ENCODE measurements at places on chromosomes 5 and 9.

DNA sequence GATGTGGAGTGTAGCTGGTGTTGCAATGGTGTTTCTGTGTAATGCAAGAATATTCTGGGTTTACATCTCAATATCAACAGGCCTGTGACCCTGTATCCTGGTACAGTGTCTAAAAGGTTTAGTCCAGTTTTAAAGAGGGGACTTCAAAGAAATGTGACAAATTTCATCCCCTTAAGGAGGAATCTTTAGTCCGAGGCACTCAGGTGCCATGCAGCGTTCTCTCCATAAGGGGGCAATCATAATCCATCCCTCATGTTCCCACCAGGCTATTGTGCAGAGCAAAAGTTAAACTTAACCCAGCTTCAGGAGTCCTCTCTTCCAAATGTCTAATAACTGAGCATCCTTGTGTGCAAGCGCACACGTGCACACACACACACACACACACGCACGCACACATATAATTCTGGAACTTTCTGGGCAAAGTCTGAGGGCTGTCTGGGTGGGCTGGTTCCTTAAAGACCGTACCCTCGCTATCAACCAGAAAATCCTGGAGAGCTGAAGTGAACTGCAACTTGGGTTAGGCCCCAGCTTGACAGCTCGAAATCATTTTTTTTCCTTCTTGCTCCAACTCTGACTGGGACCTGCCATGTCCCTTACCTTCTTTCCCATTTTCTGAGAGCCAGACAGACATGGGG, 46.0 kb downstream of the CRB2 start:
- no peak for DNase-seq

GRCh38 chr5:67549947-67550346, 353.3 kb upstream of the CD180 start:
- no peak for DNase-seq

DNA sequence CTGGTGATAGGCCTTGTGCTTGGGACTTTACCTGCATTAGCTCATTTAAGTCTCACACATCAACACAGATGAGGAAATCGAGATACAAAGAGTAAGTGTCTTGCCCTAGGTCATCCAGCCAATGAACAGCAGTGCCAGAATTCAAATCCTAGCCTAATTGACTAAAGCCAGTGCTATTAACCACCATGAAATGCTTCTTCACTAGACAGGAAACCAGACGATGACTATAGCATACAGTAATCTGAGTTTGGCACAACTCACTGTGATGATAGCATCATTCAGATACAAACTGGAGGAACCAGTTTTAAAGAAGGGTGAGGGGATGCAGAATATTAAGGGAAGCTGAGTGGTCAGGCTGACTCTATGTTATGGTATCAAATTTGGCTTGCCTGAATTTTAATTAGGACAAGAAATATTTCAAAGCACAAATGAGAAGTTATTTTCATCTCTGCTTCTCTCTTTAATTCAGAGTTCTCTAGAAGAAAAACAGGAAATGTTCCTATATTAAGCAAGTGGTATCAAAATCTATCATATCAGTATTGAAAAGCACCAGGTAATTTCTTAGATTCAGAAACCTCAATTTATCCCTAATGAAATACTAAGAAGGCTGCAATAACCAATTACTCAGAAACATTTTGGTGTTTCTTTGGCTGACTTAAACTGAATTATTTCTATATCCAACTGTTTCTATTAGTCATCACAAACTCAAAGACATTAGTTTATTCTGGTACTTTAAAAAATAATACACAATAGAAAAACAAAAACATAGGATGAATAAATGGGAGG, 147.0 kb upstream of the RASA1 start:
- peak; percentile 23 for DNase-seq

- DNase-seq: no peak
Measured at GRCh38 chr9:98583417-98583816, 125.3 kb downstream of the GABBR2 start.

DNA sequence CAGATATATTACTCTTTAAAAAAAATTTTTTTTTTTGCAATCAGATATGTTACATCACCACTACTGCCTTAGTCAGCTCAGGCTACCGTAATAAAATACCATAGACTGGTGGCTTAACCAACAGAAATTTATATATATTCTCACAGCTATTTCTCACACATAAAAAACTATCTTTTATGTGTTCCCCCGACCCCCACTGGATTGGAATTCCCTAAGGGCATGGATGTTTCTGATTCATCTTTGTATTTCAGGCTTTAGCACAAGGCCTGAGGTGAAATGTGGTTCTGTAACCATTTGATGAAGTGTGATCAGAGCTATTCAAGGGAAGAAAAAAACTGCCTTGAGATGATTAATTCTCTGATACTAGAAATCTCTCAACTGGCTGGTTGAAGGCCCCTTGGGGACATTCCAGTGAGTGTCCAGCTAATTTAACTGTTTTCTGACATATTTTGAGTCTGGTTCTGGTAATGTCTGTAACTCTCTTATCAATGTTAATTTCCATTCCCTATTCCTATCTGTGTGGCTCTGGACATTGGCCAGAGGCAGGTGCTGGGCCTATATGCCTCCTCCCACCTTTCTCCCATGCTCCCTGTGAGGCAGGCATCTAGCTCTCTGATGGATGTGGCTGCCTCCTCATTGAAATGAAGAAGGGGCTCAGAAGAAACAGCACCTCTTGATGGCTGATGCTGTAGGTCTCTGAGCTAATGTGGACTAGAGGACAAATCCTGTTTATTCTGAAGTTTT, 2.5 kb downstream of the CD14 start:
- peak; percentile 68 for DNase-seq

- no peak for DNase-seq
Measured at GRCh38 chr5:3339092-3339797, 256.4 kb upstream of the IRX1 start.

DNA sequence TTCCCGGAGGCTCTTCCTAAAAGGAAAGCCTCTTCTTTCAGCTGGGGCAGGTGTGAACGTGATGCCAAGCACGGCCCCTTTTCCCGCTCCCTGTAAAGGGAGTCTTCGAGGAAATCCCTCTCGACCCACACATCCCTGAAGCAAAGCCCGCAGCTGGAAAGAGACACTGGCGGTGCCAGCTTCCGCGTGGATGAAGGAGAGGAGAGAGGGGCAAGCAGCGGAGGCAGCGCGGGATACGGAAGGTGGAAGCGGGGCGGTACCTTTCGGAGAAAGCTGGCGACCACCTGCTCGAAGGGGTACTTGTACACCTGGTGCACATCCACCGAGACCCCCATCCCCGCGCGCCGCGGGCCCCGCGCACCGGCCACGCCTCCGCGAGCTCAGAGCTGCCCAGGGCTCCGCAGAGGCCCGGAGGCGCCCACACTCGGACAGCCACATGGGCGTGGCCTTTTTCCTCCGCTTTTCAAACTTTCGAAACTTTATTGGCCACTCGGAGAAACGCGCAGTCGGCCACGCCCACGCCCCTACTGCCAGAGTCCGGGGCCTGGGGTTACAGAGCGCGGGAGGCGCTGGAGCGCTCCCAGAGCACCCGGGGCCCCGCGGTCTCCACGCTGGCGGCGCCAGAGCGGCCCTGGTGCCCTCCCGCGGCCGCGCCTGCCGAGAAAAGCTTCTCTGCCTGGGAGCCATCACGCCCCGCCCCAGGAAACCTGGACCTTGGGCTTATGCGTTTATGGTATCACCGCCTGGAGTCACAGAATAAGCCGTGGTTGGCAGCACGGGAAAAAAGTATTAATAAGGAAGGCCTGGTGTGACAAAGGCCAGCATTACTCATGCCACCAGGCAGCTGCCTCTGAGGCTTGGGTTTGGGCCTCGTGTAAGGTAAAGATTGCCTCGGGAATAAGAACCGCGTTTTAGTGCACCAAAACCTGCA, at the start of gene PRELID2:
TSS of gene PRELID2 (minus strand) at position 426 of the 931 bp plus-strand sequence. CDS start at position 335, 91 bp downstream.
- peak; percentile 86 for DNase-seq

DNA sequence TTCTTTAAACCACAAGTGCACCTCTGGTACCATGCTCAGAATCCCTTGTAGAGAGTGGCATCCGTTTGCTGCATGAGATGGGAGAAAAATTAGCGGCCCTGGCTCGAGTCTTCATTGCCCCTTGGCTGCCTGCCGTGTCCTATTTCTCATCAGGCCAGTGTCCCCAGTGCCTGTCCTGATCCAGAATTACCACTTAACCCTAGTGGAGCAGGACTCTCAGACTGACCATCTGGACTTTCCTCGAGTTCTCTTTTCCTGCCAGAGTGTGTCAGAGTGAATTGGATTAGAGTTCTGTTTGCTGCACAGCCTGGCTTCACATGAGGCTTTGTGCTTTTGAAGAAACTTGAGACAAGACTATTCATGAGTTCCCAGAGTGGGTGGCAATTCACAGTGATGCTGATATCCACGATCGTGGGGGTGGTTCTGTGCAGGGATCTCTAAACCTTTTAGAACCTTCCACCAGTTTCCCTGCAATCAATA, 92.6 kb downstream of the C9orf152 start:
- DNase-seq: no peak

GRCh38 chr9:17090041-17090440, 44.8 kb upstream of the CNTLN start:
- no peak for DNase-seq

DNA sequence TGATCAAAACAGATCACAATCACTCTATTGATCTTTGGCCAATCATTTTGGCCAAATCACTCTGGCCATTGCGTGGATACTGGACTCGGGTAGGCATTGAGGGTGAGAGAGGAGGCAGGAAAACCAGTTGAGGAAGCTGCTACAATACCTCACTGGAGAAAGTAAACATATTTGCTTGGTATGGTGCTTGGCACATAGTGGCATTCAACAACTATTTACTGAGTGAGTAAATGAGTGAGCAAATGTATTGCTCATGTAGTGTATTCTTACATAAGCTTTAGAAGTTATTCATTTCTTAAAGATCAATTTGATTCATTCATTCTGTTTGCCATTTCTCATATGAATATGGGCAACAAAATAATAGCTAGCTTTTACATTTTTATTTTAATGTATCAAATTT, 4.0 kb upstream of the DEPDC1B start:
- no peak for DNase-seq

- DNase-seq: no peak
Measured at GRCh38 chr9:13759551-13759950, 480.1 kb upstream of the MPDZ start.

GRCh38 chr5:33816791-33817190, 75.0 kb downstream of the ADAMTS12 start:
- DNase-seq: no peak

DNA sequence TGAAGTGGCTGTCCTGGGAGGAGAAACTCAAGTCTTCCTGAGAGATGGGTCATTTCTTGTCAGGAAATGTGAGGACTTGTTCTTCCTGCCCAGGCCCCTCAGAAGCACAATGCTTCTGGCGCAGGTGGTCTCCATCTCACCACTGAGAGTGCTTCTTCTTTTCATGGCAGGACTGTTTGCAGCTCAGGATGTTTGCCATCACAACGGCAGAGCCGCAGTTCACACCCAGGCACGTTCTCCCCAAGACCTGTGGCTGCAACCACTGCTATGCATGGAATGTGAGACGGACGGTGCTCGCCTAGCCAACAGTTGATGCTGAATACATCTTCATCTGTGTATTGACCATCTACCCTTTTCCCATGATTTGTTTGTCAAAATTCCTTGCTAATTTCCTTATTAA, 216.3 kb downstream of the GADD45G start:
- DNase-seq: no peak

DNA sequence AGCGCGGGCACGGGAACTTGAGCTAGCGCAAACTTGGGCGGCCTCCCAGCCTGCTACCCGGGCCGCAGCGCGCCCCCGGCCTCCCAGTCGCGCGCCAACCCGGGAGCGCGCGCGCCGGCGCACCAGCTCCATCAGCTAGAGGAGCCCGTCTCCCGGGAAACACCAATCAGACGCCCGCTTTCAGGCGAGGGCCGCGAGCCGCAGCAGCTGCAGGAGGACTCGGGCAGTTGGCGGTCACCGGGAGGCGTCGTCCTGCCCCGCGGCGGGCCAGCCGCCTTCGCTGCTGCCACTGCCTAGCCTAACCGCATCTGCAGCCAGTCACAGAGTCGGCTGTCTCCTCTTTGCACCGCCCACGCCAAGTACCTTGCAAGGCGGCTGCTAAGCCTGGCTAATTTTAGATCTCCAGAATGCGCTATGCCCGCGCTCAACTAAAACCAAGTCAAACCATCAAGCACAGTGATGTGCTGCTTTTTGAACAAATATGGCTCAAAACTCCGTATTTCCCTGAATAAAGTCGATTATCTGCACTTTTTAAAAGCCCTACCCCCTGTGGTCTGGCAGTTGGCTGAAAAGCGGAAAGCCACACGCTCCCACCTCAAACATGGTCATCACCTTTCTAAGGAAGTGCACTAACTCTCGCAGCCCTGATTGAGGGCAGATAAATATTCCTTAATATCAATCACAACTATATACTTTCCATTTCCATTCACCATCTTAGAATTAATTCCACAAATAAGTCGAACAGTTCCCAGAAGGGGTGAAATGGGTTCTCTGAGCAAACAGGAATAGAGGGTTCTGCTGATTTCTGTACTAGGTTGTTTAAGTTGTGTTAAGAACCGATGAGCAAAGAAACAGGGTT, 221.8 kb downstream of the MEF2C start:
- no peak for DNase-seq

DNA sequence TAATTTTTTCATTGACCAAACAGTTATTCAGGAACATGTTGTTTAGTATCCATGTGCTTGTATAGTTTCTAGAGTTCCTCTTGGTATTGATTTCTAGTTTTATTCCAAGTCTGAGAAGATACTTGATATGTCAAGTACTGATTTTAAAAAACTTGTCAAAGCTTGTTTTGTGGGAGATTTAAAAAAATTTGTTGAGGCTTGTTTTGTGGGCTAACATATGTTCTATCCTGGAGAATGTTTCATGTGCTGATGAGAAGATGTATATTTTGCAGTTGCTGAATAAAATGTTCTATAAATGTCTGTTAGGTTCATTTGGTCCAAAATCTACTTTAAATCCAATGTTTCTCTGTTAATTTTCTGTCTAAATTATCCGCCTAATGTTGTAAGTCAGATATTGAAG, 1065.1 kb upstream of the WWC1 start:
- DNase-seq: no peak

GRCh38 chr9:134655586-134656333, 14.2 kb downstream of the COL5A1 start:
- no peak for DNase-seq

DNA sequence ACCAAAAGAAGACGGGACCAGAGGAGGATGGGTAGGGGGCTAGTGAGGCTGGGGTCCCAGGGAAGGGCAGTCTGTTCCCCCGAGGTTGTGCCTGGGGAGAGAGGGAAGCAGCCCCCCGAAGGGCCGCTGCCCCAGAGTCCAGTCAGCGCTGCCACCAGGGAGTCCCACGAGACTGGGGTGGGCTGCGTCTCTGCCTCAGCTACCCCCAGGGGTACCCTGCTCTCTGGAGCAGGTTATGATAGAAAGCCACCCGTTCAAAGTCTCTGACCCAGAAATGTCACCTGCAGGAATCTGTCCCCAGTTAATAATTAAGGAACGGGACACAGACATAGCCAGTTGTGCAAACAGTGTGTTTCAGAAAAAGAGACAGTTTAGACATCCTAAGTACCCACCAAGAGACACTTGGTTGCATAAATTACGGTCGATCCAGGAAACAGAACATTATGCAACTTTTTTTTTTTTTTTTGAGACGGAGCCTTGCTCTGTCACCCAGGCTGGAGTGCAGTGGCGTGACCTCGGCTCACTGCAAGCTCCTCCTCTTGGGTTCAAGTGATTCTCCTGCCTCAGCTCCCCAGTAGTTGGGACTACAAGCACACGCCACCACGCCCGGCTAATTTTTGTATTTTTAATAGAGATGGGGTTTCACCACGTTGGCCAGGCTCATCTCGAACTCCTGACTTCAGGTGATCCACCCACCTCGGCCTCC, 10.7 kb upstream of the AGPAT2 start:
- peak; percentile 84 for DNase-seq

GRCh38 chr5:179536676-179537075, 13.7 kb upstream of the RUFY1 start:
- no peak for DNase-seq

GRCh38 chr5:90824436-90824835, 265.8 kb downstream of the ADGRV1 start:
- no peak for DNase-seq

- DNase-seq: no peak
Measured at GRCh38 chr5:134083517-134083916, 31.0 kb upstream of the TCF7 start.

Measured in inflammatory macrophage treated with lipopolysaccharide for 1 hour (primary cell).